ENCODE measurements at places on chromosomes 3 and 15.

DNA sequence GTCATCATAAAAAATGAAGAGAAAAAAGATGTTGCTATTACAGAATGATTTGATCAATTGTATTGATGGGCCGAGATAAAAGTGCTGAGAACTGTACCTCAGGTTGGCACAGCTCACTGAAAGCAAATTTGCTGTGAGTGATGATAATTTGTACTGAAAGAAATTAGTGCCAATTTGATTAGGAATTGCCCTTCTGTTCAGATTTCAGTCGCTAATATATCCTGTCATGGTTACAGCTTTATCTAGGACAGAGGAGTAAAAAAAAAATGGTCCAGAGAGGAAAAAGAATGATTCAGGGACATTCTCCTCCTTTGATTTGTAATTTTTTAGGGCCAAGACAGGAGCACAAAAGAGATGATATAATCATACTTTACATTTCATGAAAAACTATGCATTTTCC lies 1264.2 kb downstream of the ROBO2 start:
- DNase-seq, result no peak

- no peak for DNase-seq
Measured at GRCh38 chr3:46662771-46663551, 30.5 kb downstream of the ALS2CL start.

GRCh38 chr15:51846463-51847230 lies 17.2 kb downstream of the TMOD3 start:
- DNase-seq, result no peak

- DNase-seq, result no peak
Measured at GRCh38 chr3:64773137-64773536, 85.3 kb upstream of the ADAMTS9 start.

DNA sequence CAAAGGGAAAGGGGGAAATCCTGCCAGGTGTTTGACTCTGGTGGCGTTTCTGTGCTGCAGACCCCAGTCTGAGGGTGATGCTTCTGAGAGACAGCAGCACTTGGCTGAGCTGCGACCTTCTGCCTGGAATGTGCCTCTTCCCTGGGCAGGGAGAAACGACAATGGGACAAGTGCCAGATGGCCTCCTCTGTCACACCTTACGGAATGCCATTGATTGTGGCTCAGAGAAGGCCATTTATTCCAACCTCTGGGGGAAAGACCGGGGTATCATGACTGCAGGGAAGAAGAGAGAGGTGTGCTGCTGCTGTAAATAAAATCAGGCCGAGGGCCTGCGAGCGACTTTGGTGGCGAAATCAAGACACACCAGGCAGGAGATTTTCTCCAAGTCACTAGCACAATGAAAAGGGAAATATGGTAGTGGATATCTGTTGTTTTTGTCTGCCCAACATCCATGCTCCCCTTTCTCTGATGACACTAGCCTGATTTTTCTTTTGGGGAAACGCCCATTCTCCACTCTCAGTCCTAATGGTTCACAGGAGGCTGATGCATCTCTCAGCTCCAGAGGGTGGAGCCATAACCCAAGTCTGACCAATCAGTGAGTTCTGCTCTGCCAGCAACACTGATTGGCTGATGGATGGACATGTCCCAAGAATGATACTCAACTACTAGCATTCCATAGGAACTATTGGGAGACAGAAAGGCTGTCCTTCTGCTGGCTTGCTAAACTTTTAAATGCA lies 336.1 kb downstream of the FOXP1 start:
- no peak for DNase-seq

- no peak for DNase-seq
Measured at GRCh38 chr3:118436697-118437262, 597.9 kb downstream of the IGSF11 start.

- no peak for DNase-seq
Measured at GRCh38 chr15:70524470-70524869, 238.9 kb downstream of the UACA start.

DNA sequence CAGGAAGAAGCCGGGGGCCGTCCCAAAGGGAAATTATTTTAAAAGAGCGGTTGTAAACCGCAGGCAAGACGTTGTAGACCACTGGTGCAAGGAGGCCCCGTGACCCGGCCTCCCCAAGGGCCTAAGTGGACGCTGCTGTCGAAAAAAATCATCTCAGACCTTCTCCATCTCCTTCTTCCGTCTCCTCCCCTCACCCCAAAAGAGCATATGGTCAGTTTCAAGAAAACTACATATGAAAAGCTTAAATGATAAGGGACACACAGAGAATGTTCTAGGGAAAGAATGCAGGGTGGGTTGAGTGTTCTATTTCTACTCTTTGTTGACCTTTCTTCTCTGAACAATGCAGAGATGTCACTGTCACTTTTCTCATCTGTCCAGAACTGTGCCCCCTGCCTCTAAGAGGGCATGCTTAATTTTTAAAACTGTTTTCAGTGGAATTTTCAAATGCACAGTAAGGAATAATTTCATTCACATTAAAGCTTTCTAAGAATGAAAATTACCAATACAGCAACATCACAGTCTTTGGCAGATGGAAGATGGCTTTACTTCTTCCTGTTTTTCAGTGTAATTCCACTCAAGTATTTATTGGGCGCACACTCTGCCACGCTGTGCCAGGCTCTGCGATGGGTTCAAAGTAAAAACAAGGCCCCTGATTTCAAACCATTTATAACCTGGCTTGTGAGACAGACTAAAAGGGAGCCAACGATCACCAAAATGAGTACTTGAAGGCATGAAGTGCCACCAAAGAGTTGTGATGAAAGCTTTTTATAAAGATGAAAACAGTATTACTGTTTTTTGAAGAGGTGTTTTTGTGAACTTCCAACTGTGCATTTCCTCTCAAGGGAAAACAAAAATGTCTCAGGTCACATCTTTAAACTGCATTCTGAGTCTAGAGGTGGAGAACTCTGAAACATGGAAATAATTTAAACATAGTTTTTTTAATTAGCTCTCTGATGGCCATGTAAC lies 891 bp upstream of the TOP2B start:
- no peak for DNase-seq

DNA sequence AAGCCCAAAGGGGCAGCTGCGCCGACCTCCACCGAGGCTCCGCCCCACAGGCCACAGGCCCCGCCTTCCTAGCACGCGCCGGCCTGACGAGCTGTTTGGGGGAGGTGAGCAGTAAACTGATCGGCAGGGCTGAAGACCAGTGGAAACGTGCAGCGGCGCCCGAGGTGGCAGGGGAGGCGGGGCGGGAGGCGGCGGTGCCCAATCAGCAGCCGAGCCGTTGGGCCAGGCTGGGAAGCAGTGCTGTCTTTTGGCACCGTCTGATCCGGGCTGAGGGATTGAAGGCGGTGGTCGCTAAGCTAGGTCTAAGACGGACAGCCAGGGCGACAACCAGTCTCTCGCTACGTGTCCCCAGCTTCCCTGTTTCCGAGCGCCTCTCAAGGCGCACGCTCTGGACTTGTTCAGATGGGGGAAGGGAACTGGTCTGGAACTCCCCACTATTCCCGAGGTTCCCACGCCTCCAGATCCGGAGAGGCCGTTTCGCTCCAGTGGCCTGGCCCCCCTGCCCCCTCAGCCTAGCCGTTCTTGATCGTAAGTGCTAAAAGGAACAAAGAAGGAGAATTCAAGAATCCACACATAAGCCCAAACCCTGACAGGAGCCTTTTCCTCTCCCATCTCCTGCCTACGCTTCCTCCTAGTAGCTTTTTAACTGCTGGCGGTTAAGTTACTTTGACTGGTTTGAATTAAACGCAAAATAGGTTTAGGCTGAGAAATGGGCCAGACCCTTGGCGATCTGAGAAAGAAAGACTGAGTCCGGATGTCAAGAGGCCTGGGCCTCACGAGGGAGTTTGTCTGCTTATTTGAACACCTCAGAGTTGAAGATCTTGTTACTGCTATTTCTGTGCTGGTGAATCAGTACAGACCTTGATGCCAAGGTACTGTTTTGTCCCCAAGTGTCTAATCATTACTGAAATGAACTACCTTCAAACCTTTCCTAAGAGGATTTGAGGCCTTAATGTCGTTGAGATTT lies at the start of gene FMN1:
FMN1 (minus strand) TSS at position 11 of the 967 bp plus-strand sequence. CDS start 39,800 bp downstream, outside the sequence.
- peak; percentile 92 for DNase-seq

DNA sequence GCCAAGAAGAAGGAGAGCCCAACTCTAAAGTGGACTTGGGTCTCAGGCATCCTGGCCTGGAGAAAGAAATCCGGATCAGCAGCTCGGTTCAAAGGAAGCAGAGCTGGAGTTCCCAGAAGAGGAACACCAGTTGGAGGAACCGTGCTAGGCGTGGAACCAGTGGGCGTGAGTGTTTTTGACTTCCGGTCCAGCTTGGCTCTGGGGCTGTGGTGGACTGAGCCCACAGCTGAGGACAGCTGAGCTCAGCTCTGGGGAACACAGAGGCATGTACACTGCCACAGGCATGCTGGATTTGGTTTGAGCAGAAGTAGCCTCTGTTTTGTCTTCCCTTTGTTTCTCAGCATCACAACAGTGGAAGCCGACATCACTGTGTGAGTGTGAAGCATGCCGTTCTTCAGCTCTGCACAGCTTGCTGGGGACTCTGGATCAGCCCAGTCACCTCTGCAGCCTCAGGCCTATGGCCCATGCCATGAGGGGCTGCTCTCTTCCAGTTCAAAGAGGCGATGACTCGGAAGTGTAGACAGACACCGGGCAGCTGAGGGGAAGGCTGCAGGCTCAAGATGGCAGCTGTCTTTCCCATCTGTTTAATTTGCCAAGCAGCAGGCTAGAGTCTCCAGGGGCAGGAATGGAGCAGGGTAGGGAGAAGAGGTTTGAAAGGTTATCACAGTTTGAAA lies 185.8 kb upstream of the UBE3A start:
- no peak for DNase-seq

DNA sequence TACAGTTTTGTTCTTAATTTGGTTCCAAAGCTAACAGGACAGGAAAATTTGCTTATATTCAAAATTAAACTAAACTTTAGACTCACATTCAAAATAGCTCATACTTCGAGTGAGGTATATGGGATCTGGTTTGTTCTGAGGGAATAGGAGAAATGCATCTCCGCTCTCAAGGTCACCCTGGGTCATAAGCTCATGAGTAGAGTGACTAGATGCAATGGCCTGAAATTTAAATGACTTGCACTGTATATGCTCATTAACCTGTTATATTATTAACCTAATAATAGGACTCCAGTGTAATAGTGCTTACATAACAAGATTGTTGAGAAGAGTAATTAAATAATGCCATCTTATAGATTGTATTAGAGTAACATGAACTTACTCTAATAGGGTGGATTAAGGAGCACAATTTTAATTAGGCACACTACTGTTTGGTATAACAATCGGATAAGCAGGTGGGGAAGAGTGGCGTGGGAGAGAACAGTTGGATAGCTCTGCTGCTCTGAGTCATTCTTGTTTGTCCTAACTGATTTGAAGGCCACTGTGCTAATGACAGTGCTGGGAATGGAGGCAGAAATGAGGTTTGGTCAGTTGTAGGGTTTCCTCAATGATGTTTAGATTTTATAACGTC lies 5.2 kb downstream of the NKTR start:
- no peak for DNase-seq

- no peak for DNase-seq
Measured at GRCh38 chr3:23202203-23202920, 765 bp upstream of the UBE2E2 start.

GRCh38 chr3:39191773-39192172 lies 622 bp downstream of the XIRP1 start:
- DNase-seq, result no peak

- no peak for DNase-seq
Measured at GRCh38 chr3:45082142-45082538, 56.0 kb downstream of the CLEC3B start.

- DNase-seq, result peak; percentile 74
Measured at GRCh38 chr3:13073326-13074005, at the start of gene IQSEC1. Gene IQSEC1, minus strand, starts transcription at chr3:13073429. Its CDS starts 415 bp downstream, at chr3:13073014.

DNA sequence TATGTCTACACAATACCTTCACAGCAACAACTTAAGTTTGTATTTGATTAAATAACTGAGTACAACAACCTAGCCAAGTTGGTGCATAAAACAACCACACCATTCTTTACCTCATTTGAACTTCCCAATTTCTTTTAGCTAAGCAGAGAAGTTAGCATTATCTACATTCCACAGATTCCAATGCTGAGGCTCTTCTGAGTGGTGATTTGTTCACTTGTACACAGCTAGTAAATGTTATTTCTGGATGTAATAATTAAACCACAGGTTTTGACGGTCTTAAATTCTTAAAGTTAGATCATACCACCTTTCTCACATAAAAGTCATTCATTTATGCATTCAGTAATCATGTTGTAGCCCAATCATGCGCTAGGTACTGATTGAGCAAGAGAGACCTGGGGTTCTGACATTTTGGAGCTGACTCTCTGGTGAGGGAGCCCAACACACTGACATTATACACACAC lies 102.5 kb downstream of the SST start:
- DNase-seq, result no peak

DNA sequence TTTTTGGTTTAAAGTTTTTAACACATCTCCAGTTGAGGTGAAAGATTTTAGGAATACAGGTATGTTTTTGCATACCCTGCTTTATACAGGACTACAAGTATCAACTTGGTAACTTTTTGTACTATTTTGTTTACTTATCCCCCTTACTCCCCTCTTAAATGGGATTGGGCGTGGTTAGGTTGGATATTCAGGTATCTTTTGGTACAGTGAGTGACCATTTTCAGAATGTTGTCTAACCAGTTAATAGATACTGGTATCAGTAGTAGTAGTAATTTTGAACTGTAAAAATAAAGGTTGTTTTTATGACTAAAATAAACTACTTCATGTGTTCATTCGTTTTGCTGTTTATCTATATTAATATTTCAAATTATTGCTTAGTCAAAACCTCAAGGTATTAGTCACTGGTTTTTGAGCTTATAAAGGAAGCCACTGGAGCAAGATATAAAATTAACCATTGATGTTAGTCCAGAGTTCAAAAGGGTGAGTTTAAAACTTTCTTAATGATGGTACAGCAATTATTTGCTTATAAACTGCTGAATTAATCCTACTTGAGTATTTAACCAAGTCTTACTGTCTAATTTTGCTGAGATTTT lies 3.3 kb downstream of the MME start:
- no peak for DNase-seq

- DNase-seq, result no peak
Measured at GRCh38 chr15:51110171-51110570, 15.5 kb upstream of the TNFAIP8L3 start.

DNA sequence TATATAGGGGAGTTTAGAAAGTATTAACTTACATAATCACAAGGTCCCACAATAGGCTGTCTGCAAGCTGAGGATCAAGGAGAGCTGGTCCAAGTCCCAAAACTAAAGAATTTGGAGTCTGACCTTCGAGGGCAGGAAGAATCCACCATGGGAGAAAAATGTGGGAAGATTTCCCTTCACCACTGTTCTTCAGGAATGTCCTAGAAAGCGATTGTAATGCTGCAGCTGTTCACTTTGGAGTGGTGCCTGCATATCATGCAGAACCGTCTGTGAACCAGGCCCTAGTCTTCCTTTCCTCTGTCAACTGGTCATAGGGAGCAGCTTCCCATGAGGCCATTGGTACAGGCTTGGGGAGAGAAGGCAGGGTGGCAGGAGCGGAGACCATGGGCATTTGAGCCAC lies 497.9 kb upstream of the ARPP21 start:
- DNase-seq, result no peak

GRCh38 chr15:66560856-66561525 lies 4.8 kb downstream of the LCTL start:
- no peak for DNase-seq

- no peak for DNase-seq
Measured at GRCh38 chr3:22942981-22943380, 260.1 kb upstream of the UBE2E2 start.

Measured in activated naive CD4-positive, alpha-beta T cell treated with Interleukin-2 at 50 U/mL for 16 hours (primary cell).